ENCODE measurements at places on chromosomes 16 and 17.
A peak's percentile ranks its signal among the peaks of the same experiment; 100 is the strongest.

DNA sequence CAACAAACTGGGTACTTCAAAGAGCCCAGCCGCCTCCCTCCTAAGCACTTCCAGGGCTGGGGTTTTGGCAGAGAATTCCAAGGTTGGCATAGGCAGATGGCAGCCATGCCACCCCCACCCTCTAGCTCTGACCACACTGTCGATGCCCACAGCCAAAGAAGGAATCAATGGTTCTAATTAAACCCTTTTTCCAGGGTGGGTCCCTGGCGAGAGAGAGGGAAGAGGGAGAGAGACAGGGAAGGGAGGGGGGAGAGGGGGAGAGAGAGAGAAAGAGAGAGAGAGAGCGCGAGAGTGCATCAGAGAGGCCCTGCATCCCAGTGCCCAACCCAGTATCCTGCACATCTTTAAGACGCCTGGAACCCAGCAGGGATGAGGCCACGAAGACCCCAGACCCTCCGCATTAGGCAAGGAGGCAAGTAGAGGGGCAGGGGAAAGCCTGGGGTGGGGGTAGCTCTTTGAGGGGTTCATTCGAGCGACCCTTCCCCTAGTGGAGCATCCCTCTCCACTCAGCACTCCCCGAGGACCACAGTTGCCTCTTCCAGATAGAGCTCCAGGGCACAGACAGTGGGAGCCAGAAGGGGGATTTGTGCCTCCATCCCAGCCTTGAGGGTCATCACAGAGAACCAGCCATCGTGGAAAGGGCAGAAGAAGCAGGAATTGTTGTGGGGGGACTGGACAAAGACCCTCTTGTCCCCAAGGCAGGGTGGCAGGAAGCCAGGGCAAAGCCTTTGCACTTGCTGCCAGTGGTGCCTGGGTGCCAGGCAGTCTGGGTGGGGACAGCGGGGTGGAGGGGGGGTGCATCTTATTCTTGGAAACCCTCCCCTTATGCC, 2.6 kb downstream of the SRCIN1 start:
- no peak for DNase-seq

DNA sequence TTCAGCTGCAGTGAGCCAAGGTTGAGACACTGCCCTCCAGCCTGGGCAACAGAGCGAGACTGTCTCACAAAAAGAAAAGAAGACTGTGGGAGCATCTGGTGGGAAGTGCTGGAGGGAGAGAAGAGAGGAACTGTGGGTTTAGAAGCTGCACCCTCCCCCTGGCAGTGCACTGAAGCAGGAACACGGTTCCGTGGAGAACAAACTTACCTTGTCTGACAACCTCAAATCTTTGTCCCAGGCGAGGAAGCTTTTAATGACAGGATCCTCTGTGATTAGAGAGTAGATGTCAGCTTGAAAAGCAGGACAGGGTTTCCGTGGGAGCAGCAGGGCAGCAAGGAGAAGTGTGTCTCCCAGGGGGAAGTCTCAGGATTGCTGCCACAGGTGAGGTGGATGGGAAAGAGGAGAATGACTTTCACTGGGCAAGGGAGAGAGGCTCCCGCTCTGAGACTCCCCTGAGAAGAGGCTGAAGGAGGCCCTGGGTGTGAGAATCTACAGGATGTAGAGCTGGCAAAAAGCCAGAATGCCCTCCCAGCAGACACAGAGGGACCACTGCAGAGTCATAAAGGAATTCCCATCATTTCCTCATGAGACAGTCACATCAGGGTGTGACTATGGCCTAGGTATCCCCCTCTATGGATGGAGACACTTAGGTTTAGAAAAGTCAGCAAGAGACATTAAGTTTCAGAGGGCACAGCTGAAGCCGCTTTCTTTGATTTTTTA, 22.9 kb downstream of the PRR11 start:
- DNase-seq: no peak

DNA sequence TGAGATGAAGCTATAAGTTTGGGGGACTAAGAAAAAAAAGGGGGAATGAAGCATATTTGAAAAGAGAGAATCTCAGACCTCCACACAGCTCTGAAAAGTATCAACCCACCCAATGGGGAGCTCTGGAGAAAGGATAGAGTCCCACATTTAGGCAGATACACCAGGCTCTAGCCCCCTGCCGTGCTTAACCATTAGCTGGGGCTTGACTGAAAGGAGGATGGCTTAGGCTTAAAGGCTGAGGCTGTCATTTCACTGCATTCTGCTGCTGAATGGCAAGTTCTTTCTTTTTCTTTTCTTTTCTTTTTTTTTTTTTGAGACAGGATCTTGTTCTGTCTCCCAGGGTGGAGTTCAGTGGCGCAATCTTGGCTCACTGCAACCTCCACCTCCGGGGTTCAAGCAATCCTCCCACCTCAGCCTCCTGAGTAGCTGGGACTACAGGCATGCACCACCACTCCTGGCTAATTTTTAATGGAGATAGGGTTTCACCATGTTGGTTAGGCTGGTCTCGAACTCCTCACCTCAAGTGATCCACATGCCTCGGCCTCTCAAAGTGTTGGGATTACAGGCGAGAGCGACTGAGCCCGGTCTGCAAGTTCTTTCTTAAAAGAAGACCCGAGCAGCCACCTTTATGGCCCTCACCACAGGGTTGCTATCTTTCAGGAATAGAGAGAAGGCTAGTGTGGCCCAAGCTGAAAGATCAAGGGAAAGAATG, 9.0 kb upstream of the MMP2 start:
- DNase-seq: no peak

- peak; percentile 26 for DNase-seq
These were observed 5.0 kb downstream of the CCDC47 start for GRCh38 chr17:63768433-63768832.

GRCh38 chr16:71498031-71498430, 8.9 kb upstream of the ZNF19 start:
- no peak for DNase-seq

DNA sequence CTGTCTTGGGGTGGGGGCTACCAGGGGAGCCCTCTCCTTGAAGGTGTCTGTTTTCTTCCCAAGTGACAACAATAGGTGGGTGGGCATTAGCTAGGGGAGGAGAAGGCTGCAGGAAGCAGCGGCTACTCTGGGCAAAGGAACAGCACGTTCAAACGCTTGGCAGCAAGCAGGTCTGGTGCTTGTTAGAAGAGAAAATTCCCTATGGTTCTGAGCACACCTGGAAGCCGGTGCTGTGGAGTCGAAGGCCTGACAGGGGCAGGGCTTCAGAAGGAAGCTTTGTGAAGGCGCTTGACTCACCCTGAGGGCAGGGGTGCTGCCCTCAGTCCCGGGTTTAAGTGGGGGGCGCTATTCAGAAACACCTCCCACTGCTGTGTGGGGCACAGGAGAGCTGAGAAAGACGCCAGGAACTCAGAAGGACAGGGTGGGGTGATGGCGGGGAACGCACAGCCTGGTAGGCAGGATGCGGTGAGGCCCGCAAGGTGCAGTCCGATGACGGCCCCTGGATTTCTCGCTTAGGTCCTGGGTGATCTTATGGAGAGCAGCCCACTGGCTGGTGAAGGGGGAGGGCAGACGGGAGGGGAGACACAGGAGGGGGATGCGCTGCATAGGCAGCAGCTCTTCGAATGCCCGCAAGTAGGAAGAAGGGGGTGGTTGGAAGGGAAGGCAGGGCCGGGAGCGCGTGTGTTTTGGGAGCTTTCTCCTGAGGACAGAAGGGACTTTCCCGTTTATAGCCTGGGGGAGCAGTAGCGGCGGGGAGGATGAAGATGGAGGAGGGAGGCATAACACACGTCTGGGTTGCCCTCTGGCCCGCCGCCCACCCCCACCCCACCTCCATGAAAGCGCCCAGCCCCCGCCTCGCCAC, 3.2 kb downstream of the GJD3 start:
- peak; percentile 32 for DNase-seq

- DNase-seq: no peak
These were observed 297.5 kb downstream of the XYLT1 start for GRCh38 chr16:17173281-17173680.

GRCh38 chr16:85370543-85370880, 242.6 kb upstream of the GSE1 start:
- DNase-seq: no peak

DNA sequence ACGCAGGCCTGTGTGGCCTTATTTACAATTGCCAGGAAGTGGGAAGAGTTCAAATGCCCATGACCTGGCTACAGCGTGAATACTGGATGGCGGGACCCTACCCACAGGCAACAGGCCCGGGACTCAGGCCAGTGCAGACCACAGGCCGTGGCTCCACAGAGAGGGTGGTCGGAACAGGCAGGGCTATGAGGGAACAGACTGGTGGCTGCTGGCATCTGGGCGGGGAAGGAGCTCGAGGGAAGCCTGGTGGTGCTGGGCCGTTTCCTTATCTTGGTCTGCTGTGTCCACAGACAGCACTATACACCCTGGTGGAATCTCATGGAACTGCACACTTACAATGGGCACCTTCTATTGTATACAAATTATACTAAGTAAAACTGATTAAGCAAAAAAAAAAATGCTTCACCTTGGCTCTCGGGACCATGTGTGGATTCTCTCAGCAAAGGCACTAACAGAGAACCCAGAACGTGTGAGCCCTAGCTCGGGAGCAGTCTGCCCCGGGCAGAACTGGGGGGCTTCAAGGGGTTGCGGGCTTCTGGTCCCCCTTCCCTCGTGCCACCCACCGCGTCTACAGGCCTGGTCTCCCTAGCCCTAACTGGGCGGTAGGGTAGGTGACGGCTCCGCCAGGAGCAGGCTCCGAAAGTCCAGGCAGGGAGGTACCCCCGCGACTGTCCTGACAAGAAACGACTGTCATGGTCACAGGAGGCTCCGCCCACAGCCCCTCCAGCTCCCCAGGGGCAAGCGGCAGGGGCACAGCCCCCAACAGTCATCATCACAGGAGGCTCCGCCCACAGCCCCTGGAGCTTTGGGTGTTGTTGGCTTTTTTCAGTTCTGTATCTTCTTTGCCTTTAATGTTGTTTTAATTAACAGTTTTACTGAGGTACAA, 21.8 kb downstream of the CEP131 start:
- peak; percentile 54 for DNase-seq

DNA sequence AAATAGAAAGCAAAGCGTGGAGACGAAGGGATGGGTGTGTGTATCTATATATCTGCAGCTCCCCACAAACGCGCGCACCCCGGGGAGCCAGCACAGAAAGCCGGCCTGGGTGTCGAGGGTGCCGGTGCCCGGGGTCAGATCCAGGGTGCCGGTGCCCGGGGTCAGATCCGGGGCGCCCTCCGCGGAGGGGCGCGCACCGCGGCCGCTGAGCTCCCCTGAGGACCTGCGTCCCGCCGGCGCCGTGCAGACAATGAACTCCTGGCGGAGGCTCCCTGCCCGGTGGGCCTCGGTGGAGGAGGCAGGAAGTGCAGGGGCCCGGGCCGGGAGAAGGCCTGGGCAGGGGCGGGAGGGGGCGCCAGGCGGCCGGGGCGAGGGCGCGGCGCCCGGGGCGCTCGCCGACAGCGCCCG, 1.1 kb downstream of the ZNF423 start:
- DNase-seq: no peak

DNA sequence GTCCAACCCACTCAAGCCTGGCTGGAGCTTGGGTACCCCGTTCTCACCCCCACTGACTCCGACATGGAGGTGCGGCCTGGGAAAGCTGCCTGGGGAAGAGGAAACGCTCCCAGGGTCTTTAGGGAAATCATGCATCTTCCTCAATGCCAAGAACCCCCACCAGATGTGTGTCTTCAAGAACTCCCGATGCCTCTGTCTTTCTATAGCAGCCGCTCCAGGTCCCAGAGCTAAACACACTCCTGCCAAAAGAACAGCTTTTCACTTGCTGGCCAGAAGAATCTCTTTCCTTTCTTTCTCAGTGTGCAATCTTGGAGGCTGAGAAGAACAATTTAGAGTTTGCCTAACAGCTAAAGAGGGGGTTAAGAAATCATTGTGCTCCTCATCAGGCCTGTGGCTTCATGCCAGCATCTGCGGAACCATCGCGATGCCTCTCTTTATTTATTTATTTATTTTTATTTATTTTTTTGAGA, 41.1 kb upstream of the MTSS2 start:
- DNase-seq: no peak

DNA sequence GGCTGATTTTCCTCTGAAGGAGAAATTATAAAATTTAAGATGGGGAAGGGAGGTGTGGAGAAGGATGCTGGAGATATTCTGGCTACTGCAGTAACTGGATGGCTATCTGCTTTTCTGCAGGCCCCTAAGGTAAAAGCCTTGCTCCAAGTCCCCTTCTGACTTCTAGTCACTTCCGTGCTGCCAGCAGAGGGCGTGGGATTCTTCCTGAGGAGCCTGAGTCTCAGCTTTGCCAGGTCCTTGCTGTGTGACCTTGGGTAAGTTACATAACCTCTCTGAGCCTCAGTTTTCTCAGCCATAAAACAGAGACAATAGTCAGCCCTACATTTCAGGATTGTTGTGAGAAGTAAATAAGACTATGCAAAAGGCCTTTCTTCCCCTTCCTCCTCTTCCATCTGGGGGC, 24.3 kb upstream of the TMEM220 start:
- peak; percentile 55 for DNase-seq

Data from ELF-1 (cell line).